AG09319 (cell line): ENCODE measurements at places on chromosomes 13 and 19.

GRCh38 chr19:49217382-49217781 is 59.8 kb downstream of the TRPM4 start:
- DNase-seq: no peak

GRCh38 chr19:50461066-50461875 is 15.0 kb upstream of the EMC10 start:
- peak; percentile 30 for DNase-seq

DNA sequence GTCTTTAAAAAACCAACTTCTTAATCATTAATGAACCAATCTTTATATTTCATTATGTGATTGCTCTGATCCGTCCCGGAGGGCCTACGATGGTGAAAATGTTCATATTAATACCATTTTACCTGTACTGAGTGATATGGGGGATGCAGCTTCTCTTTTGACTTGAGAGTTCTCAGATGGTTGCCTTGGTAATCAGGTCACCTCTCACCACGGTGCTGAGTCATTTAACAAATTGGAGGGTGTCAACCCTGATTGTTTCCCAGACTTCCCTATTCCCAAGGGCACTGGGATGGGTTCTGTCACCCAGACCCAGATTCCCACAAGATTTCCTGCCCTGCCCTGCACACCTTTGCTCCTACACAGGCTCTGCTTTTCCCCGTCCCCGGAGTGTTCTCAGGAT is 128.5 kb upstream of the TMTC4 start:
- DNase-seq: no peak

DNA sequence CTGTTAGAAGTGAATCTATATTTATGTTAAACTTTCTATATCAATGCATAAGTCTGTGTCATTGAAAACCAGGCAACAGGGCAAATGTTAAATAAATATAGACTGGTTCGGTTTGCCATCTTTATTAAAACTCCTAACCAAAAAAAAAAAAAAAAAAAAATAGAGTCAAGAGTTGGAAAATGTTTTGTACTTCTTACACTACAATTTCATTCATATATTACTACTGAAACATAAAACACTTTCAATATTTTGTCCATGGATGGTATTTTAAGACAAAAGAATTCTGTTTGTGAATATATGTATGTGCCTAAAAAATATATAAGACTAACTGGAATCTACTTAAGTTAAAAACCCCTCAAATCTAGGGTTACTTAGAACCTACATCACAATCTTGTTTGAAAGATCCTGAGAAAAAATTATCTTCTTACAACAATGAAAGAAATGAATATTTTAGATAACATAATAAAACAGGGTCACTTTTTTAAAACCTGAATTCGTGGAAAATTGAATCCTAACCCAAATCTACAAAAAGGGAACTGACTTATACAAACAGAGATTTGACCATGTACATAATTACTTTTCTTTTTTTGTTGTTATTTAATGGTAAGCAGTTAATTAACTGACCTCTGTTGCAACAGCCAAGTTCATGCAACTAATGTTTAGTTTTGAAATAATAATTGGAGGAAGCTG is 5.1 kb downstream of the DACH1 start:
- no peak for DNase-seq

DNA sequence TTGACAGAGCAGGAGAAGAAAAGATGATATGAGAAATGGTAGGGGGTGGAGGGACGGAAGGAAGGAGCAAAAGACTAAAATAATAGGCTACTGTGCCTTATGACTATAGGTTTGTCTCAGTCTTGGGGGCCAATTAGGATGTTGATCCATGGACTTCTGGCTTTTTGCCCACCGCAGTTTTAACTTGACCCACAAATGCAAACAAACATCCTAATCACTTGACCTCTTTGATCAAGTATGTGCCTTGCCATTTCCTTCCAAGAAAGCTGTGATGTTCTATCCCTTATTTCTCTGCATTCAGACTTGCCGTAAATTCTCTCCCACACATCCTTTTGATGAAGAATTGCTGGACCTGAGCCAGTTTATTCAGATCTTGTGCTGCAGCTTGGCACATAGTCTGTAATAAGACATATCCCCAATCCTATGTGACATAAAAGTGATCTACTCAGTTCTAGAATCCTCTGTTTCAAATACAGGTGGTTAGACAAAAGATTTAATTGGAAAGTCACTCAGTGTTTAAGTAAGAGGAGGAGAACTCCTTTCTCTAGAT is 62.8 kb downstream of the TPT1 start:
- no peak for DNase-seq

GRCh38 chr13:87582399-87582798 is 88.8 kb upstream of the SLITRK5 start:
- no peak for DNase-seq

DNA sequence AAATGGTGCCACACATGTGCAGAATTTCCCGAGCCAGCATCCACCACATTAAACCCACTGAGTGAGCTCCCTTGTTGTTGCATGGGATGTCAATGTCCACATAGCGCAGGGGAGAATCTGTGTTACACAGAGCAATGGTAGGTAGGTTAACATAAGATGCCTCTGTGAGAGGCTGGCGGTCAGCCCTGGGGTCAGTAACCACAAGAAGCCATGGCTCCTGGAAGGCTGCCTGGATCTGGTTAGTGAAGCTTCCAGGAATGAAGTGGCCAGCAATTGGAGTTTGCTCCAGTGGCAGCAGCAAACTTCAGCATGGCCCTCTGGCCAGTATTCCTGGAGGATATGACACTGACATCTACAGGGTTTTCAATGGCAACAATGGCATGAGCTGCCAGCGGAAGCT is 37.0 kb upstream of the PCDH9 start:
- no peak for DNase-seq

GRCh38 chr19:55694656-55695491 is 19.8 kb downstream of the EPN1 start:
- no peak for DNase-seq

GRCh38 chr13:63741029-63741813 is 2325.6 kb upstream of the PCDH20 start:
- DNase-seq: no peak

DNA sequence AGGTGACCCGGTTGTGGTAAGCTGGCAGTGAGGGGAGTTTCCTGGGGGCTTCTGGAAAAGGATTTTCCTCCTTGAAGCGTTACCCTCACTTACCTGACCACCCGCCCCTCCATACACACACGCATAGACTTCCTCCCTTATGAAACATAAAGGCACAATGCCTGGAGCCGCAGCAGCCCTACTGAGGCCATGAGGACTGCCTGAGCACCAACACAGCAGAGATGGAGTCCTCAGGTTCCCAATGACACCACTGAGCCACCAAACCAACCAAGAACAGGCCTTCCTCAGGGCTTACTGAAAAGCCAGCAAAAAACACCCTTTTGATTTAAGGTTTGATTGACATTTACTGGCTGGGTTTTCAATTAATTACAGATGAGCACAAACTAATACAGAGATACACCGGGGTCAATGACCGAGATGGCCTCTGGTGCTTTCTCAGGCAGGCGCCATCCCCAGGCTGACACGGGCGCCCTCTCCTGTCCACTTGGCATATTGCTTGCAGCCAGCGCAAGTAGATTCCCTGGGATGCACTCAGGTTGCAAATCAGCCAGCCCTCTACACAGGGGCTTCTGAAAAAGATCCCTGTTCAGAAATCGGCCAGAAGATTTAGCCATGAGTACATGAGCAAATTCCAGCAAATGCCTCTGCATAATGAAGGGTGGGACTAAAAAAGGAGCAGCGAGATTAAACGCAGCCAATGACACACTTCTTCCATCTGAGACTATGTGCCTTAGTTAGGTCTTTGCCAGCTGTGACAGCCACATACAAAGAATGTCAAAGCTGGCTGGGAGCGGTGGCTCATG is 14.8 kb downstream of the OPA3 start:
- DNase-seq: no peak

- DNase-seq: peak; percentile 37
These were observed 52.2 kb downstream of the AP1M1 start for GRCh38 chr19:16249826-16250404.

GRCh38 chr13:55566334-55566733 is 1574.4 kb upstream of the PRR20A start:
- no peak for DNase-seq

DNA sequence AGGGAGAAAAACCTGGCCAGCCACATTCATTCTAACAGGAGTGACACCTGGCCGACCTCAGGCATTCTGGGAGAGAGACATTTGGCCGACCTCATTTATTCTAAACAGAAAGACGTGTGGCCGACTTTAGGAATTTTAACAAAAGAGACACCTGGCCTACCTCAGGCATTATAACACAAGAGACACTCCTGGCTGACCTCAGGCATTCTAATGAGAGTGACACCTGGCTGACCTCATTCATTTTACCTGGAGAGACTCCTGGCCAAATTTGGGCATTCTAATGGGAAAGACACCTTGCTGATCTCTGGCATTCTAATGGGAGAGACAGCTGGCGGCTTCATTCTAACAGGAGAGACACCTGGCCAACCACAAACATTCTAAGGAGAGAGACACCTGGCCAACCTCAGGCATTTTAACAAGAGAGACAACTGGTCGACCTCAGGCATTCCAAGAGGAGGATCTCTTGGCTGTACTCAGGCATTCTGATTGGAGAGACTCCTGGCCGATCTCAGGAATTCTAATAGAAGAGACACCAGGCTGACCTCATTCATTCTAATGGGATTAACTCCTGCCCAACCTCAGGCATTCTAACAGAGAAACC is 1353.9 kb downstream of the UQCRFS1 start:
- no peak for DNase-seq

DNA sequence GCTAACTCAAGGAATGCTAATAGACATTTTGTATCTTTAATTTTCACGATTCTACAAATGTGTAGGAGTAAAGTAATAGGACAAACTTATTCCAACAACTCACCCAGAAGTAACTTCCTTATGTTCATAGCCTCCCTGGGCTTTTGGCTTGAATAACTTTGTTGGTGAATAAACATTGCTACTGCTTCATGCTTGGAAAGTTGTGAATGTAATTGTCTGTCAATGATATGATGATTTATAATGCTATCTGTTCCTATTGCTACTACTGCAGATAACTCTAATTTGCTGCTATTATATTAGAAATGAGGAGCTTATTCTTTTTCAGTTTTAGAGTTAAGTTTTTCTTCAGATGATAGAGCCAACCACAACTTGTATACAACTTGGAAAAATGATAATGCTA is 307.7 kb downstream of the PCDH9 start:
- DNase-seq: no peak

- DNase-seq: no peak
These were observed 117.3 kb downstream of the RAB20 start for GRCh38 chr13:110444226-110444653.

- no peak for DNase-seq
These were observed 21.8 kb downstream of the CCDC8 start for GRCh38 chr19:46391296-46392251.
